ENCODE measurements at places on chromosomes 16 and 17.

- peak; percentile 91 for DNase-seq
Measured at GRCh38 chr17:39199820-39200069, 338 bp upstream of the RPL19 start.

- no peak for DNase-seq
Measured at GRCh38 chr17:29252101-29252791, 5.6 kb downstream of the CRYBA1 start.

DNA sequence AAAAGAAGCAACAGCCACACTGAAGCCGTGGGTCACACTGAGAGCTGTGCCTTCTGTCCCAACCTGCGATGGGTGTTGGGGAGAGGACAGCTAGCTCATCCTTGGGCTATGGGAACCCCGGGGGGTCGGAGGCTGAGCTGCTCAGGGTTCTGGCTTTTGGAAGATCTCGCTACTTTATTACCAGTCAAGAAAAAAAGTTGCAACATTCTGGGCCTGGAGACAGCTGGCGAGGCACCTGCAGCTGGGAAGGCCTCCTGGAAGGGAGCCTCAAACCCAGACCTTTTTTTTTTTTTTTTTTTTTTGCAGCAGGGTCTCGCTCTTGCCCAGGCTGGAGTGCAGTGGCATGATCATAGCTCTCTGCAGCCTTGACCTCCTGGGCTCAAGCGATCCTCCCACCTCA, 24.9 kb downstream of the TPSD1 start:
- DNase-seq: no peak

DNA sequence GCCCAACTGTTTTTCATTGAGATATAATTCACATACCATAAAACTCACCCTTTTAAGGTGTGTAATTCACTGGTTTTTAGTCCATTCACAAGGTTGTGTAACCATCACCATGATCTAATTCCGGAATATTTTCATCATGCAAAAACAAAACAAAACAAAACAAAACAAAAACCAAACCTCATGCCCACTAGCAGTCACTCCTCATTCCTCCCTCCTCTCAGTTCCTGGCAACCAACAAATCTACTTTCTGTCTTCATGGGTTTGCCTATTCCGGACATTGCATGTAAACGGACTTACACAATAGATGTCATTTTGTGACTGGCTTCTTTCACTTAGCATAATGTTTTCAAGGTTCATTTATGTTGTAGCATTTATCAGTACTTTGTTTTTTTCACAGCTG, 4.5 kb upstream of the NOD2 start:
- no peak for DNase-seq

DNA sequence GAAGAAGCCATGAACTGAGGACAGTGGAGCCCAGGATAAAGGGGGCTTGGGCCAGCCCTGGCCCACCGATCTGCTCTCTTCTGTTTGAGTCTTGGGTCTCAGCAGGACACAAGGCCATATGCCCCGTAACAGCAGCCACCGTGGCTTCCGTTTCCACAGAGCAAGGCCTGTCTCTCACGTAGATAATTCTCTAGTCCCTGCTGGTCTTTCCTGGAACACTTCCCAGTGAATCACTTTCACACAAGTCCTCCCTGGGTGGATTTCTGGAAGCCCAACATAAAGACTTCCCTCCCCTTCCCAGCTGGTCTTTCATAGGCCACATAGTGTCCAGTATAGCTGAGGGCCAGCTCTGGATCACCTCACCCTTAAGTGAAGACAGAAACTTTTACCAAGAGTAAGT, 19.9 kb upstream of the C16orf78 start:
- no peak for DNase-seq

DNA sequence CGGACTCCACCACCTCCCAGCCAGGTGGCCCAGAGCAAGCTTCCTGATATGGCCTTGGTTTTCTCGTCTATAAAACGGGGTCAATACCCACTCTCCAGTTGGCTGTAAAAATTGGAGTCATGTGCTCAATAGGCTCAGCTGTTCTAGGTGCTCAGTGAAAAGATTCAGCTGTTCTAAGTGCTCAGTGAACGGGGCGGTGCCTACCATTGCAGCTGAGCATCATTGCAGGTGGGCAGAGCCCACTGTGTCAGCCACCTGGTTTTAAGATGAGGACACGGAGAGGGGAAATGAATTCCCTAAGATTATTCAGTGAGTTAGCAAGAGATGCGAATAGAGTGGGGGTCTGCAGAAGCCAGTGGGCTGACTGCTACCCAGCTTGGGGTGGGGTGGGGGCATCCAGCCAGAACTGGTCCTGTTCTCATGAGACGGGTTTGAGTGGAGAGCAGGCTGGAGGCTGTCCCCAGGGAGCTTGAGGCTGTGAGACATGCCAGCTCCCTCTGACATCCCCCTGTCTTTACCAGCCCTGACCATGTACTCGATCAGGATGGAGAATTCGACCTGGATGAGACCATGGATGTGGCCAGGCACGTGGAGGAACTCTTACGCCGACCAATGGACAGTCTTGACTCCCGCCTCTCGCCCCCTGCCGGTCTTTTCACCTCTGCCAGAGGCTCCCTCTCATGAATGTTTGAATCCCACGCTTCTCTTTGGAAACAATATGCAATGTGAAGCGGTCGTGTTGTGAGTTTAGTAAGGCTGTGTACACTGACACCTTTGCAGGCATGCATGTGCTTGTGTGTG, 21.9 kb downstream of the STAT5A start:
- no peak for DNase-seq

GRCh38 chr17:45003877-45004276, 35.8 kb upstream of the C1QL1 start:
- no peak for DNase-seq

DNA sequence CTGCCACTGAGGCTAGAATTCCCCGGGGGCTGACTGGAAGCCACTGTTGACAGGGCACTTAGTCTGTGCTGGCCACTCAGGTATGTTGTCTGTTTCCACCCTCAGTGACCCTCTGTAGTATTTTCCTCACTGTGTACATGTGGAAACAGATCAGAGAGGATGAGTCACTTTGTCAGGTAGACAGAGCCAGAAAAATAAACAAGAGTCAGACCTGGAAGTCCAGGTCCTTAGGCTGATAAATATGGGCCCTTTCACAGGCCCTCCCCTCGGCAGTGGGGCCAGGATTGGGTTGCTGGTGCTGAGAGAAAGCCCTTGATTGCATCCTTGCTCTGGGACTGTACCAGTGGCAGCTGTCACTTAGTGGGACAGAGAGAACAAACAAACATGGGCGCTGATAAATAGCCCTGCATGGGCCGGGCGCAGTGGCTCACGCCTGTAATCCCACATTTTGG, 21.3 kb downstream of the PGS1 start:
- no peak for DNase-seq

DNA sequence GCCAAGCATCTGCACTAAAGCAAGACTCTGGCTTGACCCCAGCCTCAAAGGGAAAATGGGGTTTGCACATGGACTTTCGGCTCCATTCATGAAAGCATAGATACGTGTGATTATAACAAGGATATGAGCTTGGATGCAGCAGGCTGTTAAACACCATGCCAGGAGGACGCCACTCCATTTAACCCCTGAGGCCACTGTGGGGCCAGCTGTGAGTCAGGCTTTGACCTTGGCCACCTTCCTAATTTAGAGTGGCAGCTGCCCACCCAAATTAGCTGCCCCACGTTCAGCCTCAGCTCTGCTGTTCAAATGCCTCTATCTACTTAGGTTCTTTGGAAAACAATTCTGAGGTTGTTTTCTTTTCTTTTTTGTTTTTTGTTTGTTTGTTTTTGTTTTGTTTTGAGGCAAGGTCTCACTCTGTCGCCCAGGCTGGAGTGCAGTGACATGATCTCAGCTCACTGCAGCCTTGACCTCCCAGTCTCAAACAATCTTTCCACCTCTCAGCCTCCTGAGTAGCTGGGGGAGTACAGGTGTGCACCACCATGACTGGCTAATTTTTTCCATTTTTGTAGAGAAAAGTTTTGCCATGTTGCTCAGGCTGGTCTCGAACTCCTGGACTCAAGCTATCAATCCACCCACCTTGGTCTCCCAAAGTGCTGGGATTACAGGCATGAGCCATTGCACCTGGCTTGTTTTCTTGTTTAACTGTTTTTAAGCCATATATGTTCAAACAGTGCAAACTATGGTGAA, 23.2 kb upstream of the KIFC3 start:
- no peak for DNase-seq

- DNase-seq: peak; percentile 14
Measured at GRCh38 chr17:17749921-17750320, 68.7 kb downstream of the RAI1 start.

GRCh38 chr17:8314797-8315763, 5.0 kb downstream of the ARHGEF15 start:
- no peak for DNase-seq

DNA sequence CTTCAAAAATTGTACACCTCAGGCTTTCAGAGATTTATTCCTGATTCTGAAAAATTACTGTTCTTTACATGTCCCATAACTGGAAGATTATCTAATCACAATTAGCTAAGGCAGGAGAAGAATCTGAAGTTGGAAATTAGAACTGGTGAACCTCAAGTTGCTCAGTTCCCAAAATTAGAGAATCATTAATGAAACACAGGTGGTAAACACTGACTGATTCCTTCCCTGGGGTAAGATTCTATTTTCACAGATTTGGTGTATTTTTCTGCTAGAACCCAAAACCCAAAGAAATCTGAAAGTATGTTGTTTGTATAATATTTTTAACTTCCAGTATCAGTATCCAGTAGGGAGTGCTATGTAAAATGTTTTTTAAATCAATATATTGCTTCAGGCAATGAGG, 25.7 kb downstream of the PHKB start:
- no peak for DNase-seq

DNA sequence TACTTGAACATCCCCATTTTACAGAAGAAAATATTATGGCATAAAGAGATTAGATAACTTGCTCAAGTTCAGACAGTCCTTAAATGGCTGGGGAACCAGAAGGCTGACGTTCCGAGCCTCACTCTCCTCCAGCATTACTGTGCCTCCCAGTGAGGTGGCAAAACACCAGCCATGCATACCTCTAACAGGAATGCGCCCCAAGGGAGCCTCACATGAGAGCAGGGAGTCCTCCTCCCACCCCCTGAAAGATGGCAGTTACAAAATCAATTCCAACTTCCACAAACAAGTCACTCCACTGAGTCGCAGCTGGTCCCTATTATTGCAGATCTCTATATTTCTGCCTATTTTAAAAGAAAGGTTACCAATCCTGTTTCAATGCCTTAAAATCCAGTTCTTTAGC, 55.5 kb downstream of the ANKFY1 start:
- no peak for DNase-seq

- no peak for DNase-seq
Measured at GRCh38 chr16:26791169-26791568, 275.6 kb upstream of the C16orf82 start.

GRCh38 chr17:31738067-31738466, 121.0 kb downstream of the COPRS start:
- DNase-seq: no peak

All from bone marrow (tissue), 2 donors.